ENCODE measurements at places on chromosomes 7 and 10.

- DNase-seq, result peak; percentile 82
Measured at GRCh38 chr10:62037166-62037831, 135.8 kb downstream of the ARID5B start.

DNA sequence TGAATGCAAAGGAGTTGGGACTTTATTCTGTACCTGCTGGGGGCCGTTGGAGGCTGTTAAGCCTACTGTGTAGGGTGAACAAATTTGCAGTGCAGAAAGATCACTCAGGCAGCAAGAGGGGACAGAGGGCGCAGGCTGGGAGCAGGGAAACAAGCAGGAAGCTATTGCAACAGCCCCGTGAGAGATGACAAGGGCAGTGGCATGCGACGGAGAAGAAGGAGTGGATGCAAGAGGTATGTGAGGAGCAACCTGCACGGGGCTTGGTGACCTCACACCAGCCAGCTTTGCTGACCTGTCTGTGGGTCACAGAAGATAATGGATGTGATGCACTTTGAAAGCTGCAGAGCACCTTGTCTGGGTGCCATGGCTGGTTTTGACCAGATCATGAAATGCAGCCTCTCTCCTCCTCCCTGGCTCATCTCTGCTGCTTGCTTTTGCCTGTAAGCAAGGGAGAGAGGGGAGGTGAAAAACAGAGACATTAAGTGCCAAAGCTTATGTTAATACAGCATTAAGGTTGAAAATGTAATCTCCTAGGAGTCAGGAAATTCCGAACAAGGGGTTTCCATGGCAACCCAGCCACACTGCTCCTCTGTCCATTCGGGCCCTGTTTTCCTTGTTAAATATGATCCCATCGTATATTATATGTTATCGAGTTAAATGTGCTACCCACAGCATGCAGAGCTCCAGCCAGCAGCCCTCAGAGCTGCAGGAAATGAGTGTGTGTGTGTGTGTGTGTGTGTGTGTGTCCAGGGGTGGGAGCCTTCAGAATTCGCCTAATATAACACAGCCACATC is 314.3 kb upstream of the ZMIZ1 start:
- DNase-seq, result peak; percentile 94

- DNase-seq, result no peak
Measured at GRCh38 chr7:5713124-5713912, 68.1 kb downstream of the RNF216 start.

DNA sequence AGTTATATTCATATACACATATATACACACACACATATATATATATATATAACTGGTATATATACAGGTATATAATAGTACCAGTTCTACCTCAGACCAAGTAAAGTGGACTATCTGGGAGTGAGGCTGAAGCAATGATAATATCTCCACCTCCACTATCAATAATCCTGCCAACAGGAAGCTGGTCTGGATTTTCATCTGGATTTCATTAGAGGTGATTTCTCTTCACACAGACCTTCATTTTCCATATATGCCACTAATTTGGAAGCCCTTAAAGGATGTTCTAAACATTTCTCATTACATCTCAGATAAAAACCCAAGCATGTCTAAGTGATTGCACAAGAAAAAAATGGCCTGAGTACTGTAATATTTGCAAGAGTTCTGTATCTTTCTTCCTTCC is 1.7 kb upstream of the SLC35B4 start:
- no peak for DNase-seq

GRCh38 chr7:132697003-132697402 is 120.7 kb upstream of the PLXNA4 start:
- no peak for DNase-seq

DNA sequence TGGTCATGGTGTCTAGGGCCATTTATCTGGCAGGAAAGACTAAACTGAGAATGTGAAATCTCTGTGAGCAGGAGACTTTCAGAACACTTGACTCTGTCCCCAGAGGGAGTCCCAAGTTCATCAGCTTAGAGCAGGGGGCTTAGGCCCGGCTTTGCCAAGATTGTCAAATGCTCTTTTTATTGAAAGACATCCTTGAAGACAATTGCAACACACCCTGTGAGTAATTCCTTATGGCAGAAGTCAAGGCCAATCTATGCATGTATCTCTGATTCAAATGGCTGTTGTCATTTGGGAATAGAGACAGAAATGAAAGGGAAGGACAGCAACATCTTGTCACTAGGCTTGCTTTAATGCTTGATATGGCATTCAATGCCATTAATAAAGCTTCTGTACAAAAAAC is 33.7 kb downstream of the BAMBI start:
- peak; percentile 20 for DNase-seq

- DNase-seq, result no peak
Measured at GRCh38 chr10:52865213-52865612, 92.6 kb upstream of the MBL2 start.

DNA sequence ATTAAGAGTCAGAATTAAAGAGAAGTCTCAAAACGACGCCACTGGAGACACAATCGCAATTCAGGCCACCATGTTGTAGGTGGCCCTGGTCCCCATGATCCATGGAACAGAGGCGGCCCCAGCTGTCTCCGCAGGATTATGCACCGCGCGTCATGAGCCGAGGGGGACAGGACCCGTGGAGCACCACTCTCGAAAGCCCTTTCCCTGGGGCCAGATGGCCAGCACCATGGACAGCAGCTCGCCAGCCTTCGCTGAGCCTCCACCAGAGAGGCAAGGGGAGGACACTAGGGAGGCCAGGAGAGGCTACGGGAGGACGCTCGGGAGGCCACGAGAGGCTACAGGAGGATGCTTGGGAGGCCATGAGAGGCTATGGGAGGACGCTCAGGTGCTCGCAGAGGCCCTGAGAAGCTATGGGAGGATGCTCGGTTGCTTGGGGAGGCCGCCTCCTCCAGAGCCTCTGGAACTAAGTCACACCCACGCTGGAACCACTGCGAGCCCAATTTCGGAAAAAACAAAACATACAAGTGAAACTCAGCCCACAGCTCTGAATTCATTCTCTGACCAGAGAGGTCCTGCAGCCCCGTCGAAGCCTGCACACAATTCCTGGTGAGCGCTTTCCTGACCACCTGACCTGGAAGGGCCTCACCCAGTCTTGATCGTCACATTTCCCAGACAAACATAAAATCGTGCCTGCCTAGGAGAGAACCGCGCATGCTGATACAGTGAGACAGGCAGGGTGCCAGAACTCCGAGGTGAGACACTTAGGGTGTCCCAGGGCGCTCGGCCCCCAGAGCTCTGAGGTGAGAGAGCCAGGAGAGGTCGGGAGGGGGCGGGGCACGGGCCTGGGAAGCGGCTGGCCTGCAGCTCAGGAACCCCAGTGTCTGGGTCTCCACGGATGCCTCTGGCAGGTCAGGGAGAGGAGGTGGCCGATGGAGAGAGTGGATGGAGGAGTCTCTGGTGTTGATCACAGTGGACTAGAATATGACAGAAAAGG is 224.4 kb downstream of the PTPRN2 start:
- no peak for DNase-seq

GRCh38 chr7:23863209-23863787 is 153.3 kb downstream of the STK31 start:
- DNase-seq, result peak; percentile 39

DNA sequence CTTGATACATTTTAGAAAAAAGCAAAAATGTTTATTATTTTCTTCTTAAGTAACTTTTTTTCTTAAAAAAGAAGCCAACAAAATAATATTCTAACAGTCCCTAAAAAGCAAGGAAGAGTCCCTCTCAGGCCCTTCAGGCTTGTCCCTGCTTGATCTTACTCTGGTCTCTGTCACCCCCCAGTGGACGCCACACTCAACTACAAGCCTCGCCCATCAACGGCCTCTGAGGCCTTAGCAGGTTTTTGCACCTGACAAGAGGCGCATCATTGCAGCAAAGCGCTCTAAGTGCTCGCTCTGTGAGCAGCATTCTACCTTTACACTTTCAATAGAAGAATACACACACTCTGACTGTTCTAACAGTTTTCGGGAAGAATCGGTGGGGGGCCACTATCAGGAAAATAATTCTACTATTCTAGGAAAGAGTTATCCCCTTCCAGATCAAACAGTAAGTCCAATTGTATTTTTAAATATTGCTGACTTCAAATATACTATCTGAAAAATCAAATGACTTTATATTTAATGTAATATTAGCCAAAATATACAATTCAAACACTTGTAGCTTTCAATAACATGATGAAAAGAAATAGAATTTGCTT is 139.2 kb downstream of the USP6NL start:
- DNase-seq, result peak; percentile 67

DNA sequence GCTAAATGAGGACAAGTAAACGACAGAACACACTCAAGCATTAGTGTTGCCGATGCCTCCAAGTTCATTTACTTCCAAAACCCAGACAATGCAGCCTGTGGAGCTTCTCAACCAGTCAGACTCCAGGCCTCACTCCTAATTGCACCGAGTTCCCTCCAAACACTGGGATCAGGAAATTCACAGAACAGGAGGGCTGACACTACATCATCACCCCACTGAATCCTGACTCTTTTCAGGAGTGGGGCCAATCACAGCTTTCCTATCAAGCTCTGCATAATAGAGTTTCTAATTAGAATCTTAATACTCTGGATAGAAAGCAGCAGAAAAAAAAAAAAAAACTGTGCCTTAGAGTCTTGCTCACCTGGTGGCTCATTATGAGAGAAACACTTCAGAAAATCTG is 103.7 kb downstream of the GLI3 start:
- DNase-seq, result no peak

GRCh38 chr10:120993089-120993488 is 141.9 kb downstream of the WDR11 start:
- no peak for DNase-seq

DNA sequence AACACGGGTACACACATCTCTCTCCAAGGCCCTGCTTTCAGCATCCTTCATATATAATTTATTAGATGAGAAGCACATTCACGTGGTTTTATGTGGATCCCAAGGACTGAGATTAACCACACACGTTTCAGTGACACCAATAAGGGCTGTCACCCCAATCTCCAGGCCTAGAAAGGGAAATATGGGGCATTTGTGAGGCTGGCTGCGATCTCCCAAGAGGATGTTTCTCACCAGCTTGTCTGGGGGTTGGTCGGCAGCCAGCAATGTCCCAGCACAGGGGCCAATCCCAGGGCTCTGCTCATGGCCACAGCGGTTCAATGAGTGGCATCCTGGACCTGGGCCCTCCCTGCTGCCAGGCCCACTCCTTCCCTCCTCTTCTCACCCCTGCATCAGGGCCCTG is 115.5 kb downstream of the ITIH5 start:
- DNase-seq, result no peak

GRCh38 chr7:148866362-148866761 is 17.7 kb downstream of the EZH2 start:
- no peak for DNase-seq

- no peak for DNase-seq
Measured at GRCh38 chr10:14025283-14026189, 305.2 kb downstream of the FRMD4A start.

DNA sequence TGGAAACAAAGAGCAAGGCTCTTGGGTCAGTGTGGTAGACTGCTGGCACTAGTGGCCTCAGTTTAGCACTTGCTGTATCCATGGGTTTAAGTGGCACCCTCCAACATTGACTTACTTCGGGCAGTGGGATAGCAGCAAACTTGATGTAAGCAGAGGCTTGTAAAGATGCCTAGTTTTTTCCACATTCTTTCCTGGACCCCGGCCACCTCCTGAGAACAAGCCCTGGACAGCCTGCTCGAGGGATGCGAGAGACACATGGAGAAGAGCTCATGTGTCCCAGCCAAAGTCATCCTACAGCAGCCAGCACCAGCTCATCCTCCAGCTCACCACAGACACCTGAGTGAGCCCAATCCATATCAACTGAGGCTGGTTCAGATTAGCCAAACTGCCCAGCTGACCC is 142.7 kb upstream of the PCBD1 start:
- no peak for DNase-seq

DNA sequence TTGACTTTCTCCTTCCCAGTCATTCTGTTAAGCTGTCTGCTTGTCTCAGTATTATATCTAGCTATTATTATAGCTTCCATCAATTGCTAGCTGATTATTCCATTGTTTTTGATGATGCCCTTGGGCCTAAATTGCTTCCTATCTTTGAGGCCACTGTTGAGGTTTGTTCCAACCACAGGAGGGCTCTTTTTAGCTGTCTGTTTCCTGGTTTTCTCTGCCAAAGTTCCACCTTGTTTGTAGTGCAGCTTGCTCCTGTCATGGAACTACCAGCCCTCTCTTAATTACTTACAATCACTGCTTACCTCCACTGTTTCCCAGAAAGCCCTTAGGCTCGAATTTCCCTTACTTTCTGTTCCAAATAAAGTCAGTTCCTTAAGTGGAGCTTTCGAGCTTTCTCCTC is 118.7 kb upstream of the SEC61G start:
- peak; percentile 14 for DNase-seq

- no peak for DNase-seq
Measured at GRCh38 chr7:66505531-66506451, 122.9 kb upstream of the KCTD7 start.

DNA sequence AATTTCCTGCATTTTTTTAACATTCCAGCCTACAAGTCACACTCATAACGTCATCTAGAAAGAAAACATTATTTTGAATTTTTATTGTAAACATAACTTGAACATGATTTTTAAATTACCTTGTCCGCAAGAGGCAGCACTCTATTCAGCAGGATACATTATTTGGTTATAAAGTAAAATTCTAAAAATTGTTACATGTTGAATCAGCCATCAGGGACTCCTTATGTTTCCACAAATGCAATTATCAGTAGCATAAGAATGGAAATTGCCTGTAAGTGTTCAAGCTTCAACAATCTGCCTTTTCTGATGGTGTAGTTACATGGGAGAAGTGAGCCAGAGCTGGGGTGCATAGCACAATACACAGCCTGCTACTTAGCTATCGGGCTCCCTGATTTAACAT is 97.5 kb downstream of the ZNF365 start:
- DNase-seq, result no peak

- DNase-seq, result no peak
Measured at GRCh38 chr7:103996017-103996551, 6.6 kb upstream of the RELN start.

DNA sequence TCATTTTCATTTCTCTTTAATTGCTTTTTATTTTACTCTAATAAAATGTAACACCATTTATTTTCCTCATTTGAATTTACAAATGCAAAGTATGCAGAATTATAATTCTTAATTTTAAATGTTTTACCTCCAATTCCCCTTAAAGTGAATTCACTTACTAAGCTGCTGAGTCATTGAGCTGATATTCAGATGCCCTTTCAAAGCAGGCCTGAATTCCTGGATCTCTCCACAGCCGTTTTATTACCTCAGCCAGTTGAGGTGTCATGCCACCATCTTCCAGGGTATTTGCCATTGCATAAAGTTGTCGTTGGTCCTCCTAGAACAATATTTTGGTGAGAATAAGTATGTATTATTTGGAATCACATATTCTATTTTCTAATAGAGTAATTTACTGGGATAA is 33.2 kb downstream of the GNAT3 start:
- peak; percentile 47 for DNase-seq

GRCh38 chr10:80466724-80467326 is 12.7 kb downstream of the TSPAN14 start:
- no peak for DNase-seq

- peak; percentile 75 for DNase-seq
Measured at GRCh38 chr10:90847436-90847835, 10.4 kb downstream of the HTR7 start.

GRCh38 chr7:47693216-47693615 is 111.3 kb upstream of the TNS3 start:
- DNase-seq, result peak; percentile 53
